Left ventricle myocardium superior (tissue), 1 donor: ENCODE measurements at places on chromosomes 7 and 10. TPM values are rescaled to one million over a fixed set of nuclear protein-coding genes. Genes with fewer than 3 reads are reported as not detected.

GRCh38 chr7:11858026-11858425 is 26.0 kb upstream of the THSD7A start:
- DNase-seq = no peak

DNA sequence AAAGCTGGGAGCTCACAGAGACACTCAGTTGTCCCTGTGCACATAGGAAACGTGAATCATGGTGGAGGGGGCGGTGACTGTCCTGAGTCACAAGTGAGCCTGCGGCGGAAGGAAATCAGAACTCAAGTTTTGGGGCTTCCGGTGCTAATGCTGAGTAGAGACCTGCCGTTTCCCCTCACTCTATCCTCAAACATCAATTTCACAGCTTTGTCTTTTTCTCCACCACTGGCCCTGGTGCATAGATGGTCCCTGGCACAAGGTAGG is 21.9 kb downstream of the ADCYAP1R1 start:
- DNase-seq = peak; percentile 17

- DNase-seq = no peak
Measured at GRCh38 chr7:15557186-15557585, 4.6 kb downstream of the AGMO start.

DNA sequence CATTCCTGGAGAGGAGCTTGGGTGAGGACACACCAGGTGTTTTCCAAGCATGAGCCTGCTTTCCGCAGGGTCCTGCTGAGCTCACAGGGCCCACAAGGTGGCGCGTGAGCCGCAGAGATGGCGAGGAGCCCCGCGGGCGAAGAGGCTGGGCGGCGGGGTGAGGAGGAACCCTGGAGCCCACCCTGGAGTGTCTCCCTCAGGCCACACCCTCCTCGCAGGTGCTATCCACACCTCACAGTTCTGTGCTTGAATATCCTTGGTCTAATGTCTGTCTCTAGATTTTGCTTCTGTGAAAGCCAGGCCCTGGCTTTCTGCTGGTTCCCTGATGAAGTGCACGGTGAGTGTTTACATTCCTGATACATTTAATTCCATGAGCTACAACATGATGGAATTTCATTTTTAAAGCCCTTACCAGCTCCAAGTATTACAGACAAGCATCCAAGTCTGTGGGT is 433.6 kb downstream of the ACTR3B start:
- DNase-seq = peak; percentile 34

- DNase-seq = no peak
Measured at GRCh38 chr7:36810489-36810888, 86.2 kb upstream of the AOAH start.

DNA sequence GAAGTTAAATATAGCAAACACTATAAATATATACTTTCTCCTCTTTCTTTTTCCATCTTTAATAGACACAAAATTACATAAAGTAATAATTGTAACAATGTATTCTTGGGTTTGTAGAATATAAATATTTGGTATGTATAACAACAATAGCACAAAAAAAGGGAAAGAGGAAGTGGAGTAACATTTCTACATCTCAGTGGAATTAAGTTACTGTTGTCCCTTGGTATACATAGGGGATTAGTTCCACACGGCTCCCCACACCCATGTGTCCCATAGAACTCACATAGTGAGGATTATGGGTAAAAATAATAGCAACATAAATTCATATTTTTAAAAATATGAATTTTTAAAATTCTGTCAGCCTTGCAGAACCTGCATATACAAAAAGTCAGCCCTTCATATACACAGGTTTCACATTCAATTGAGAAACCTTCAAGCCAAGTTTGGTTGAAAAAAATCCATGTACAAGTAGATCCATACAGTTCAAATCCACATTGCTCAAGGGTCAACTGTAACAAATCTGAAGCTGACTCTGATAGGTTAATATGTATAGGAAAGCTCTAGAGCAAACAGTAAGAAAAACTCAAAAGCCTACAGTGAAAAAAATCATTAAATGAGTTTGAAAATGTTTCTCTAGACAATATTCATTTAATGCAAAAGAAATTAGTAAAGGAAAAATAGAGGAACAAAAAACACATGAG is 92.4 kb downstream of the HYCC1 start:
- DNase-seq = no peak

FAM25A gene
- total RNA-seq = not detected

LLCFC1 gene
- total RNA-seq = not detected

DNA sequence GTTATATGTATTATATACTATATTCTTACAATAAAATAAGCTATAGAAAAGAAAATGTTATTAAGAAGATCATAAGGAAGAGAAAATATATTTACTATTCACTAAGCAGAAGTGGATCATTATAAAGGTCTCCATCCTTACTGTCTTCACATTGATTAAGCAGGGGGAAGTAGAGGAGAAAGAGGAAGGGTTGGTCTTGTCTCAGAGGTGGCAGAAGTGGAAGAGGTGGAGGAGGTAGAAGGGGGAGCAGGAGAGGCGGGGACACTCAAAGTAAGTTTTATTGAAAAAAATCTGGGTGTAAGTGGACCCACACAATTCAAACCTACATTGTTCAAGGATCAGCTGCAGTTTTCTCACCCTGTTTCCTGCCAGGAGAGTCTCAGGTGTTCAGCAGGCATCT is 28.9 kb upstream of the ERCC6 start:
- DNase-seq = no peak

ADRA2A gene
- 0.64 TPM for total RNA-seq

- DNase-seq = no peak
Measured at GRCh38 chr7:155752756-155753445, 59.4 kb downstream of the SHH start.

IL6 gene
- total RNA-seq = 1.2 TPM

- DNase-seq = no peak
Measured at GRCh38 chr7:35738889-35739288, 44.0 kb upstream of the HERPUD2 start.

ADCY1 gene
- 8.9 TPM for total RNA-seq

DNA sequence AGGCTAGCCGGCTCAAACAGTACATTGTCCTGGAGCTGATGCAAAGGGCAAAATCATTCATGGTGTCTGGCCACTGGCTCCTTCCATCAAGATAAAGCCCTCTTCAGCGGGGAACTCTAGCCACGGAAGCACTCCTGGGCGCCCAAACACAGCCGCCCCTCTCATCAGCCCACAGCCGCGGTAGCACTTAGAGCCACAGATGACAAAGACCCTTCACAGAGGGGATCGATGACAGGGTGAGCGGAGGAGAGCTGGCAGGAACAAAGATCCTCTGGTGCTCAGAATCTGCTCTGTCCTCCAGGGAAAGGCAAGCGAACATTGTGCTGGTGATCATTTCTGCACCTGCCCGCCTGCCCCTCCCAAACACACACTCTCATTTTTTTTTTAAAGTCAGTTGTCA is 222.2 kb upstream of the NRP1 start:
- DNase-seq = no peak

- DNase-seq = no peak
Measured at GRCh38 chr10:72525277-72525676, 100.6 kb downstream of the MICU1 start.

- DNase-seq = no peak
Measured at GRCh38 chr7:20235288-20235687, 18.1 kb upstream of the MACC1 start.

- no peak for DNase-seq
Measured at GRCh38 chr7:90178679-90179278, 24.5 kb downstream of the STEAP1 start.

GRCh38 chr10:77180794-77181193 is 456.8 kb downstream of the KCNMA1 start:
- no peak for DNase-seq

CLDN3 gene
- total RNA-seq = not detected

GRCh38 chr7:2405201-2405600 is 1.8 kb downstream of the CHST12 start:
- DNase-seq = no peak

GRCh38 chr10:133162178-133162909 is 2.3 kb downstream of the KNDC1 start:
- DNase-seq = no peak

DNA sequence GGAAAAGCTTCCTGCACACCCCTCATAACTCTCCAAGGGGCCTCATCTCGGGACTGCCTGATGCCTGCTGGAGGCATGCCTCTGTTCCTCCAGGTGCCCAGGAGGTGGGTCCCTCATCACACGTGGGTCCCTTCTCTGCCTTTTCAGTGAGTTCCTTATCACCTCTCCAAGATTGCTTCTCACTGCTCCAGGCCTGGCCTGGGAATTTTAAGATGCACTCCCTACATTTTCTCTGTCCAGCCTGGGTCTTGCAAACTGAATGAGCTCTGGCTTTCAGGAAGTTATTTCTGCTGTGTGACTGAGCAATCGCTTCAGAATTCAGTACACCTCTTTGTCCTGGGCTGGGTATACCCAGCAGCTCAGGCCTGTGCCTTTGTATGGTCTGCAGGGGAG is 43.8 kb downstream of the LRRC18 start:
- DNase-seq = no peak

SPDYE11 gene
- total RNA-seq = not detected

CPVL gene
- 72.6 TPM for total RNA-seq

CCNJ gene
- 3.0 TPM for total RNA-seq

DNA sequence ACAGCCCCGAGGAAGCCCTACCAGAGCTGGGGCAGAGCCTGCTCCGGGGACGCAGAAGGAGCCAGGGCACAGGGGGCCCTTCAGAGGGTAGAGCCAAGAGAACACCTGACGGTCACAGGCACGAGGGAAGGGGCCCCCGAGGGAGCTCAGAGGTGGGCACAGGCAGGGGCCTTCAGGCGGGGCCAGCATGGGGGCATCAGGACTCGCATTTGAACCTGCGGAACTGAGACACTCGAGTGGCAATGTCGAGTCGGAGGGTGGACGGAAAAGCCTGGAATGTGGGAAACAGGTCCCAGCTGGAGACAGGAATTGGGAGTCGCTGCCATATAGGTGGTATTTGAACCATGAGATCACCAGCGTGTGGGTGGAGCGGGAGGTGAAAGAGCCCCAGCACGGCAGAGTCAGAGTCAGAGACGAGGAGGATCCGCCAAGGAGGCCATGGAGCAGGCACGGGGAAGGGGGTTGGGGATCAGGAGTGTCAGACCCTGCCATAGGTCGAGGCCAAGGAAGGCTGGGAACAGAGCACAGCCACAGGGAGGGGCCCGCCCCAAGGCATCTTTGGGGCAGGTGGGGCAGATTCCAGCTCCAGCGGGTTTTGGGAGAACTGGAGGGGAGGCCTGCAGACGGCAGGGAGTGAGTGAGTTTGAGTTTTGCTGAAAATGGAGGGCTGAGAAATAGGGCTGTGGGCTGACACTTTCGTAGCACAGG is 13.8 kb downstream of the STK32C start:
- no peak for DNase-seq

FXYD4 gene
- not detected for total RNA-seq
